ENCODE measurements at places on chromosomes 4 and X.

DNA sequence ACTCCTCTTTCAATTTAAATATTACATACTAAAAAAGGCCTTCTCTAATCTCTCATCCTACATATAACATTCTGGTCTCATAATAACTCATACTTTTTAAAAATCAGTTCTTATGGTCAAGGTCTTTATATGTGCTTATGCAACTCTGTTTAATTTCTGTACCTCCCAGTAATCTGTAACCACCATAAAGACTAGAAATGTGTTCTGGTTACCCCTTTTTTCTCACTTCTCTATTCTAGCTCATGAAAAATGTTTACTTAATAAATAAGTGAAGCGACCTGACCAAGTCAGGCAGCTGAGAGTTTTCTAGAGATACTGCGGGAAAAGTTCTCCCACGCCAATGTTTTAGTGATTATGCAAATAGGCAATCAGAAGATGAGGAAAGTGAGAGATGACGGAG is 548.8 kb upstream of the FAM241A start:
- no peak for DNase-seq

DNA sequence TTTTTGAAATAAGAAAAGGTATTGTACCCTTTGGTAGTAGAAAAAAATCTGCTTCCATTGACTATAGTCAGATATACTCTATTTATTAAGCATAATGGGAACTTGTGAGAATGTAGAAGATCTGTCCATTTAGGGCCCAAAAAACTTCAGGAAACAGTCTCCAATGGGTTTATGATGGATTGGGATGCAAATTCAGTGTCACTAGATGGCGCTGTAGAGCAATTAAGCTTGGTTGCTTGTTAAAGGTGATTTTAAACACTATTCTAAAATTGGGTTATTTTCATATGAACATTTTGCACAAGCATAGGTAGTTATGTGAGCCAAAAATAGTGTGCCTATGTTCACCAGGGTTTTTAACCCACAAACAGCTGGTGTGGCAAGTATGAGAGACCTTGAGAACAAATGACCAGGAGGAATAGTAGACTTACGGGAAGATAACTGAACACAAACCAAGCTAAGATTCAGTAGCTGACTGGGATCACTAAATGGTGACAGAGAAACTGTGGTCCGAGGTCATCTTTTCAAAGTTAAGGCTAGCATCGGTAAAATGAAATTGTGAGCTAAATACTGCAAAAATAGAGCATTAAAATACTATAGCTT is 80.3 kb upstream of the LSM6 start:
- DNase-seq: peak; percentile 51

GRCh38 chr4:42268824-42269223 is 116.4 kb upstream of the BEND4 start:
- DNase-seq: no peak

- DNase-seq: no peak
These were observed 45.2 kb upstream of the DCLK2 start for GRCh38 chr4:150033081-150033480.

DNA sequence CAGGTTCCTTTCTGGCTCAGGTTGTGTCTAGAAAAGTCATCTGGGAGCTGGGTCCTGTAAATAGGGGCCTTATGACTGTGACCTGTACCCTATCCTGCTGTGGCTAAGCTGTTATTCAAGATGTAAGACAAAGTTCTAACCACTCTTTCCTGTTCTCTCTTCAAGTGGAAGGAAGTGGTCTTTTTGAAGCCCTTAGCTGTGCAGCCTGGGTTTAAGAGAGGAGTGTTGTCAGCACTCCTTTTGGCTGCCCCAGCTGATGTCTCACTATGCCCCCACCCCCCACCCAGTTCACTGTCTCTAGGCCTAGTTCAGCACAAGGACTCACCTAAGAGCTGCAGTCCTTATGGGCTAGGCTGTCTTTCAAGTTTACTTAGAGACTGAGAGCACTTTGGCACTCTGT is 1069.5 kb downstream of the FAM133A start:
- no peak for DNase-seq

- DNase-seq: no peak
These were observed 47.2 kb upstream of the GK2 start for GRCh38 chr4:79455216-79455615.

GRCh38 chrX:145190801-145191389 is 56.4 kb upstream of the SPANXN1 start:
- DNase-seq: peak; percentile 19

GRCh38 chr4:178471994-178472393 is 1029.8 kb upstream of the AGA start:
- DNase-seq: no peak

- no peak for DNase-seq
These were observed 33.6 kb downstream of the TBC1D14 start for GRCh38 chr4:6943012-6943884.

Measured in A172 (cell line).